Caudate nucleus (tissue), 63 donors: ENCODE measurements at places on chromosomes 13 and 19.

- no peak for DNase-seq
Measured at GRCh38 chr13:24178847-24179485, 18.4 kb downstream of the SPATA13 start.

GRCh38 chr19:49057636-49058234 is at the start of gene CGB7:
Gene CGB7, minus strand, starts transcription at chr19:49057749. Its CDS starts 2,374 bp downstream, at chr19:49055375.
- no peak for DNase-seq

GRCh38 chr13:32140109-32140508 is 108.5 kb downstream of the FRY start:
- DNase-seq = no peak

DNA sequence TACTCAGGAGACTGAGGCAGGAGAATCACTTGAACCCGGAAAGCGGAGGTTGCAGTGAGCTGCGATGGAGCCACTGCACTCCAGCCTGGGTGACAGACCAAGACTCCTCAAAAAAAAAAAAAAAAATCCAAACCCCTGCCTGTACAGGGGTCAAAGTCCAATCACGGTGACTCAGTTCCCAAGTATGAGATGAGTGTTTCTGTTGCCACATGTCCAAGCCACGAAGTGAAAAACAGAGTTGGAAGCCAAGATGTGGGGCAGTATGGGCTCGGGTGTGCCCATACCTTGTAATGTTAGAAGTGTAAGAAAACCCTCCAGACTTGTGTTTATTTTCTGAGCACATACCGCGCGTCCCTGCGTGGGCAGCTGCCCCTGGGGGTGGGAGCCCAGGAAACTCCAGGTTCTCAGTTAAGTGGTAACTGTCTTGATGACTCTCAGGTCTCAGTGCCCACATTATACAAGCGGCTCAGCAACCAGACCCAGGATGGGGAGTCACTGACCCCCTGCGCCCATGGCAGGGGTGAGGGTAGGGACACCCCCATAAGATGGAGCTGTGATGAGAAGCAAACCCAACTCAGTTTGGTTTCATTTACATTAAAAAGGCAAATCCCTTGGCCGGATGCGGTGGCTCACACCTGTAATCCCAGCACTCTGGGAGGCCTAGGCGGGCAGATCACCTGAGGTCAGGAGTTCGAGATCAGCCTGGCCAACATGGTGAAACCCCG is 1.2 kb upstream of the GPX4 start:
- DNase-seq = no peak

GRCh38 chr19:48367855-48368254 is 3.7 kb downstream of the SYNGR4 start:
- no peak for DNase-seq

DNA sequence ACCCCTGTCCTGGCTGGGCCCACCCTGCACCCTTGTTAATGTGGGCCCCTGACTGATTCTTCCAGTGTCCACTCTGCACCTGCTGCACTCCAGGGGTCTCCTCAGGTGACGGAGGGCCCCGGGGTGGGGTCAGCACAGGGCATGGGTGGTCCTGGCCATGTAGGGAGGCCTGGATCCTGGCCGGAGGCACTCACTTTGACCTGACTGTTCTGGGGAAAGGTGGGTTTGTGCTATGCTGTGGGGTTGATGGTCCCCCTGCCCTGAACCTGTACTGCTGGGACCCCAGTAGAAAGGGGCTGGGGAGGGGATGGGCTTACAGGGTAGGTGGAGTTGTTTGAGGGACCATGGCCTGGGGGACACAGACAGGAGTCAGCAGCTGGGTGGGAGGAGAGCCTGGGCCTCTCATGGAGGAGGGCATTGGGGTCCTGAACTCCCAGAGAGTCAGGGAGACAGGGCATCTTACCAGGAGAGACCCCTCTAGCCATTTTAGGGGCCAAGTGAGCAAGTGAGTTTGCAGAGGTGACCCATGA is 25.8 kb upstream of the CEACAM1 start:
- DNase-seq = no peak

DNA sequence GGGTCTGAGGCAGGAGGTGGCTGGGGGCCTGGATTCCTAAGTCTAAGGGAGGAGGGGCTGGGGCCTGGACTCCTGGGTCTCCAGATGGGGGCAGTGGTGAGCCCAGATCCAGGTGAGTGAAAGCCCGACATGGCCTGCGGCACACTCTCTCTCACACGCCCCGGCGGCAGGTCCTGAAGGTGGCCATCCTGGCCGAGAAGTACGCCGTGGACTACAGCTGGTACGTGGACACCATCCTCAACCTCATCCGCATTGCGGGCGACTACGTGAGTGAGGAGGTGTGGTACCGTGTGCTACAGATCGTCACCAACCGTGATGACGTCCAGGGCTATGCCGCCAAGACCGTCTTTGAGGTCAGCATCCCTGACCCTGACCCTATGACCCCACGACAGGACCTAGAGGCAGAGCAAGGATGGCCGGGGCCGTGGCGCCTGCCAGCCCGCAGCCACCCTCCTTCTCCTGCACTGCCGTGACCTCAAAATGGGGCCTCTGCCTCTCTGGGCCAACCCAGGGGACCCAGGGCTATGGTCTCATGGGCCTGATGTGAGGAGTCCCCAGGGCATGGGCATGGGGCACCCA is 13.2 kb downstream of the FUZ start:
- no peak for DNase-seq

DNA sequence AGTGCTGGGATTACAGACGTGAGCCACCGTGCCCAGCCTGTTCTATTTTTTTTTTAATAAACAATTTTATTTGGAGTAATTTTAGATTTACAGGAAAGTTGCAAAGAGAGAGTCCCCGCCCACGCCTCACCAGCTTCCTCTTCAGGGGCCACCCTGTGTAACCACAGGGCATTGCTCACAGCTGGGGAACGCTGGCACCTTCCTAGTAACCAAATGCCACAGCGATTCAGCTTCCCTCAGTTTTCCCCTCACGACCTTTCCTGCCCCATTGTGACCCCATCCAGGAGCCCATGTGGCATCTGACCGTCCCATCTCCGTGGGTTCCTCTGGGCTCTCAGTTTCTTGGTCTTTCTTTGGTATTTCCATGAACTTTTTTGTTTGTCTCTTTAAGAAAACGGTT is 83.9 kb downstream of the GNG7 start:
- no peak for DNase-seq

DNA sequence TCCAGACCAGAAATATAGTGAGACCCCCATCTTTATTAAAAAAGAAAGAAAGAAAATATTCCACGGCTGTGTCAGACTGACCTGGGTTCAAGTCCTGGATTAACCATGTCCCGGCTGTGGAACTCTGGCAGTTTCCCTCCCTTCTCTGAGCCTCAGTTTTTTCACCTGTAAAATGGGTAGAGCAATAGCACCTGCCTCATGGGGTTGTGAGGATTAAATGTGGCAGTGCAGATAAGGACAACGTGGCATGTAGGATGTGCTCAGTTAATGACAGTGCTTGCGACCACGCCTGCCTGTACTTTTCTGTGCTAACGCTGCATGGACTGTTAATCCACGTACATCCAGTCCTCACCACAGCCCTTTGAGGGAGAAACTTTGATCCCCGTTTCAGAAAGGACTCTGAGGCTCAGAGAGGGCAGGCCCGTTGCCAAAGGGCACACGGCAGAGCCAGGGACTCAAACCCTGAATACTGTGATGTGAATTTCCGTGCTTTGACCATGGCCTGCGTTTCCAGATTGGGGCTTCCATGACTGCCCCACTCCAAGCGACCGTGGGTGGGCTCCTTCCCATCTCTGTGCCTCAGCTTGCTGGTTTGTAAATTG is 16.1 kb downstream of the SBK2 start:
- no peak for DNase-seq

DNA sequence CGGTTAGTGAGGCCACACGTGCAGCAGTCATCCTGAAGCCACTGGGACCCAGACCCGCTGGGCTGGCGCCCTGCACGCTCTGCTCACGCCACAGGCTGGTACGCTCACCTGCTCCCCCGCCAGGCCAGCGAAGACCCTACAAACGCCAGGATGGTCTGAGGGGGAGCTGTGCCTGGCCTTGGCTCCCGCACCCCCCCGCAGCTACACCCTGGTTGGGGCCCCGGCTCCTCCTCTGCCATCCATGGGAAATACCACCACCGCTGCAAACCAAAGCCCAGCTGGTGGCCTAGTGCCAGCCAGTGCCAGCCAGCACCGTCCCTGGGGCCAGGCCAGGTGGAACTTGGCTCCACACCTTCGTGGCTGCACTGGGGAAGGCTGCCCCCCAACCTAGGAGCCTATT is 23.3 kb upstream of the CACTIN start:
- DNase-seq = no peak
